ENCODE measurements at places on chromosomes 1 and 21. TPM values are rescaled to one million over a fixed set of nuclear protein-coding genes. Genes with fewer than 3 reads are reported as not detected.

GRCh38 chr21:17610911-17611310, 1.8 kb downstream of the BTG3 start:
- DNase-seq = peak; percentile 55

- DNase-seq = no peak
These were observed 1.3 kb downstream of the TMEM269 start for GRCh38 chr1:42786097-42786496.

DNA sequence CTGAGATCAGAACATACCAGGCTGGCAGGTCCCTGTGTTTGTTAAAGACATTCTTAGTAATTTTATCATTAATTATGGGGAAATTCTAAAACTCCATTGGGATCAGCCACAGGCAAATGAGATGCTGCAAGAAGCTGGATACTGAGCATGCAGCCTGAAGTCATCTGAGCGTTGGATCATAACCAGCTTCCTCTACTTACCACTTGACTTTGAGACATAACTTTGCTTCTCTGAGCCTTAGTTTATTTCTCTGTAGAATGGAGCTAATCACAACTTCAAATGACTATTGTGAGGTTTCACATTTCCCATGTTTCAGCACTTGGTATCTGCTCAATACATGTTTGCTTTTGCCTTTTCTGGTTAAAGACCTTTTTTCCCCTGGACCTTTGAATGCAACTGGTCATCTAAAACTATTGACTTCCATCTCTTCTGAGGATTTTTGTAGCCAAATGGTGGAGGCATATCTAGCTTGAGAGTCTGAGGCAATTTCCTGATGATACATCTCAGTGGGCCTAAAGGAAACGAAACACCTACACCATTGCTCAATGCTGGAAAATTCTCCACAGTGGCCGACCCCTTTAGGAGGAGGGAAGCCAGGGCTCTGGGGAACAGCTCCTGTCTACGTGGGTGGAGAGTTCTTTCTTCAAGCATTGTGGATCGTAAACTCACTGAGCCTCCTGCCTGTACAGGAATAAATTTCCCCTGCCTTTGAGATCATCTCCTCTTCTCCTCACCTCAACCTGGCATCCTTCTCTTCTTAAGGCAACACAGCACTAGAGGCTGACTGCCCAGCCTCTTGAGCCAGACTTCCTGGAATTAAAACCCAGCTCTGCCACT, 109.1 kb upstream of the HOOK1 start:
- DNase-seq = no peak

DNA sequence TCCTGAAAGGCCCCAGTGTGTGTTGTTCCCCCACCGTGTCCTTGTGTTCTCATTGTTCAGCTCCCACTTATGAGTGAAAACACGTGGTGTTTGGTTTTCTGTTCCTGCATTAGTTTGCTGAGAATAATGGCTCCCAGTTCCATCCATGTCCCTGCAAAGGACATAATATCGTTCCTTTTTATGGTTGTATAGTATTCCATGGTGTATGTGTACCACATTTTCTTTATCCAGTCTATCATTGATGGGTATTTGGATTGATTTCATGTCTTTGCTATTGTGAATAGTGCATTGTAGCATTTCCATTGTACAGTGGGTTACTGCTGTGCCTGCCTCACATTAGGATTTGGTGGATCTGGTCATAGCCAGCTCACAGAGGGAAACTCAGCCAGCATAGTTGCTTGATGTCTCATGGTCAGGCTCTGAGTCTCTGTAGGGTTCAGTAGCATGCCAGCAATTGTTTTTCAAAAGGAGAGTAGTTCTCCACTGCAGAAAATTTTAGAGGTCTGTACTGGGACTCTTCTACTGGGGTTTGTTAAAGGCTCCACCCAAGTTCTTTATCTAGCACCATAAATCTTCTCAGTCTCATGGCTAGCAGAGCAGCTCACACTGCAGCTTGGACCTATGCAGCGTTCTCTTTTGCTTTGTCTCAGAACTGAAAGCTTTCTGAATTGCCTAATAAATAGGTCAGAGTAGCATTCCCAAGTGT, 41.0 kb downstream of the RUNX3 start:
- no peak for DNase-seq

- DNase-seq = no peak
These were observed 79.9 kb downstream of the TMEM53 start for GRCh38 chr1:44594353-44594752.

DNA sequence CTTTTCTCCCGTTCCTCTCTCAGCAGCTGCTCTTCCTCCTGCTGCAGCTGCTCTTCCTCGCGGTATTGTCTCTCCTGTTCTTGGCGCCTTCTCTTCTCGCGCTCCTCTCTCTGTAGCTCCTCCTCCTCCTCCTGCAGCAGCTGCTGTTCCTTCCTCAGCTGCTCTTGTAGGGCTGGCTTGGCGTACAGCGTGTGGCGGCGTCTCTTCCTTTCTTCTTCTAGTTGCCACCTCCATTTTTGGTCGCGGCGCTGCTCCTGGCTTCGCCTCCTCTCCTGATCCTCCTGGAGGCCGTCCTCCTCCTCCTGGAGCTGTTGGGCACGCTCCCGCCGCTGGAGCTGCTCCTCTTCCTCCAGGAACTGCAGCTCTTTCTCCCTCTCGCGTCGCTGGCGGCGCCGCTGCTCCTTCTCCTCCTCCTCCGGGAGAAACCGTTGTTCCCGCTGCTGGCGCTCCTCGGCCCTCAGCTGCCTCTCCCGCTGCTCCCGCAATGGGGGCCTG, 4.8 kb downstream of the TCHH start:
- no peak for DNase-seq

- DNase-seq = peak; percentile 47
These were observed 803 bp downstream of the COP1 start for GRCh38 chr1:176206006-176206960.

DNA sequence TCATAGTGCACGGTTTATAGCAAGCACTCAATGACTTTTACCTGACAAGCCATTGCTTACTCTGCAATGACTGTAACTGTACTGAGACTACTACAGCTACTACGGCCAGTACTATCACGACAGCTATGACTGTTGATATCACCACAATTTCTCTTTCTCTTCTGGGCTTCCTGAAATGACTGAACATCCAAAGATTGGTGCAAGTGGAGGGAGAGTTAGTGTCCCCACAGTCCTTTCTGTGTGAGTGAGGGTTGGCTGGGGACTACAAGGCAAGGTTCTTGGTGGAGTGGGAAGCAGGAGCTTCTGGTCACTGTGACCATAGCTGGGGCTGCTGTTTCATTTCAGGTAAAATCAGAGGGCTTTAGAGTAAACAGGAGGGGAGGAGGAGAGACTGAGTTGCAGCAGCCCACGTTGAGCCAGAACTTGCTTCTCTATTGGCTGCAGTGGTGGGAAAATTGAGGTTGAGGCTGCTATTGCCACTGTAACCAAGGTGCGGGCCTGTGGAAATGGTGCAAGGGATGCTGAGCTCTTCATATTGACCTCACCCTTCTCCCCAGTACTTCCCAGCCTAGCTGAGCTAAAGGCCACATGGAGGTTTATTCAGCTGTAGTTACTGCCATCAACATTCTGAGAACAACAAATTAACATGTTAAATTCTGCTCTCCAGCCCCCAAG, 14.1 kb upstream of the IL10 start:
- no peak for DNase-seq

DNA sequence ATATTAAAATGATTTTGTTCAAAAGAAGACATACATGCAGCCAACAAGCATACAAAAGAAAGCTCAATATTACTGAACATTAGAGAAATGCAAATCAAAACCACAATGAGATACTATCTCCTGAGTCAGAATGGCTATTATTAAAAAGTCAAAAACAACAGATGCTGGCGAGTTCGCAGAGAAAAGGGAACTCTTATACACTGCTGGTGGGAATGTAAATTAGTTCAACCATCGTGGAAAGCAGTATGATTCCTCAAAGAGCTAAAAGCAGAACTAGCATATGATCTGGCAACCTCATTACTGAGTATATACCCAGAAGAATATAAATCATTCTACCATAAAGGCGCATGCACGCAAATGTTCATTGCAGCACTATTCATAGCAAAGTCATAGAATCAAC, 126.0 kb upstream of the HMCN1 start:
- DNase-seq = no peak

The KIF17 gene
- polyA plus RNA-seq = not detected

The KCNJ9 gene
- polyA plus RNA-seq = 0.05 TPM

The SOX13 gene
- 16.4 TPM for polyA plus RNA-seq

The RGS8 gene
- polyA plus RNA-seq = not detected

The MYCBP gene
- polyA plus RNA-seq = 24.0 TPM

The HNRNPR gene
- polyA plus RNA-seq = 151 TPM

The ZBTB37 gene
- polyA plus RNA-seq = not detected

The LCE1B gene
- not detected for polyA plus RNA-seq

The PLD5 gene
- not detected for polyA plus RNA-seq

The ADAM30 gene
- polyA plus RNA-seq = not detected

The PLA2G2D gene
- 0.04 TPM for polyA plus RNA-seq

The OPTC gene
- not detected for polyA plus RNA-seq

The CLEC20A gene
- not detected for polyA plus RNA-seq

The GPR52 gene
- polyA plus RNA-seq = not detected

All from muscle of arm (tissue), 14 donors.